ENCODE measurements at places on chromosomes 6 and 20.

GRCh38 chr20:46253391-46253790 lies 54.9 kb downstream of the CDH22 start:
- no peak for DNase-seq

- no peak for DNase-seq
These were observed 20.2 kb downstream of the HLA-DRA start for GRCh38 chr6:32459781-32460424.

DNA sequence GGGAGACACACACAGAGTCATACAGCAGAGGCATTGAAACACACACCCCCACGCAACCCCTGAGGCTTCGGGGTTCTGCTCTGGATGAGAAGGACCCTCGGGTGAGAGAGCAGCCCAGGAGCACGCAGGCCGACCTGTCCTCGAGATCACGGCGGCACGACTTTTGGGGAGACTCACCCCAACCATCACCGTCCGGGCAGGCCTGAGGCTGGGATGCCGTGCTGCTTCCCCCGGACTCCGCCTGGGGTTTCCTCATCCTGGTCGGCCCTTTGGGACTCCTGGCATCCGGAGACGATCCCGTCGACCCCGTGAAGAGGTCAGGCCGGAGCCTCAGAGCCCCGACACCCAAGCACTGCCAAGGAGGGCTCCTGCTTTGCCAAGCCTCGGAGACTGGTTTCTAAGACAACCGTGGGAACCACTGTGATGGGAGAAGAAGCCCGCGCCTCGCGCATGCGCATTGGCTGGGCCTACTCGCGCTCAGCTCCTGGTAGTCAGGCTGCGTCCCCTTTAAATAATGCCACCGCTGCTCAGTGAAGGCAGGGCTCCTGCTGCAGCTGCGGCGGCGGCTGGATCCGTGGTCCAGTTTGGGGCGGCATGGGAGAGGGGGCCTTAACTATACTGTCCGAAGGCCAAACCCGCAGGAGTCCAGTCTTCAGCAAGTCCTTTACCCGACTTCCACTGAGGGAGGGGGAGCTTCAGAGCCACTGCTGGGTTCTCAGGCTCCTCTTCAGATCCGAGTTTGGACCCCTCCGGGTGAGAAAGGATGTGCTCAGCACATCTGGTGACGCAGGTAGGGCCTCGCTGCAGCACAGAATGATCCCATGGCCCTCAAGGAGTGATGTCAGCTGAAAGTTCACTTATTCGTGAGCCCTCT lies 171.4 kb upstream of the ZNF337 start:
- DNase-seq, result peak; percentile 40

- DNase-seq, result no peak
These were observed 25.4 kb upstream of the FOXF2 start for GRCh38 chr6:1363729-1364572.

GRCh38 chr20:57951549-57951948 lies 241.7 kb upstream of the PMEPA1 start:
- DNase-seq, result no peak

GRCh38 chr6:71402096-71402495 lies 113.5 kb downstream of the OGFRL1 start:
- DNase-seq, result no peak

DNA sequence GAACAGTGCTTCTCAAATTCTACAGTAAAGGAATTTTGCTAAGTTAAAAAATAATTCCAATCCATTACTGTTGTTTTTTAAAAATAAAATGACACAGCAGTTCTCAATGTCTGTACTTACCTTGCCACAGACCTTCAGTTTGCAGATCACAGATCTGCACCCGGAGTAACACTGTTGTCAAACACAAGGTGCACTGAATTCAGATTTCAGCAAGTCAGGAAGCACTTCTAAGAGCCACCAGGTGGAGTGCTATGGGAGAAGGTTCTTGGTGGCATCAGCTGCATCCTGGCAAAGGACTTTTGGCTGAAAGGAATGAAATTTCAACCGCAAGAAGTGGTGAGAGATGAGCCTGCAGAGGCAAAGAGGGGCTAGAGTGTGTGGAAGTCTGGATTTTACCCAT lies 17.4 kb downstream of the RSPH4A start:
- no peak for DNase-seq

DNA sequence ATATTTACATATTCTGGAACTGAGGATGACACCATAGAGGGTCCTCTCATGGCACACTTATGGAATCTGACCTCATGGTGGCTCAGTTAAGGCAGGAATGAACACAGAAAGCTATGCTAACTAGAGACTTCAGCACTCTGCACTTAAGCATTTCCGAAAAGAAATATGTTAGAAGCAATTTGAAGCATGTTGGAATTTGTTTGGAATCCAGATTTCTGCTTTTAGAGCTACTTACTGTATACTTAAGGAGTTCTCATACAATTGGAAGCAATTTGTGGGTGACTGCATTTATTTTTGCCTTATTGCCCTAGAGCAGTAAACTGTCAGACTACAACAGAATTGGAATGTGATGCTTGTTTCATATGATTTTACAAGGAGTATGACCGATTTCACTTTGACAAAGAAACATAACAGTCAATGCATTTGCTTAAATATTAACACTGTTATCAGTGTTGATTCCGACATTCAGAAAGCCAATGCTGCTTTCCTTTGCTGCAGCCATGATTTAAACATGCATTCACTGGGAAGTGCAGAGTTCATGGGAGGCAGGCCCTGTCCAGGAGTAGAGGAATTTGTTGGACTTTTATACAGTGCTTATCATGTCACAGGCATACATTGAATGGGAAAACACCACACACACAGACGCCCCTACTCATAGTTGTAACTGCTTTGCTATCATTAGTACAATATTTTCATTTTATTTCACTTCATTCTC lies 244.4 kb downstream of the SAMD5 start:
- DNase-seq, result no peak

- no peak for DNase-seq
These were observed 23.5 kb downstream of the PLAGL2 start for GRCh38 chr20:32183947-32184635.

GRCh38 chr6:116159782-116160524 lies 34.0 kb upstream of the COL10A1 start:
- DNase-seq, result no peak

DNA sequence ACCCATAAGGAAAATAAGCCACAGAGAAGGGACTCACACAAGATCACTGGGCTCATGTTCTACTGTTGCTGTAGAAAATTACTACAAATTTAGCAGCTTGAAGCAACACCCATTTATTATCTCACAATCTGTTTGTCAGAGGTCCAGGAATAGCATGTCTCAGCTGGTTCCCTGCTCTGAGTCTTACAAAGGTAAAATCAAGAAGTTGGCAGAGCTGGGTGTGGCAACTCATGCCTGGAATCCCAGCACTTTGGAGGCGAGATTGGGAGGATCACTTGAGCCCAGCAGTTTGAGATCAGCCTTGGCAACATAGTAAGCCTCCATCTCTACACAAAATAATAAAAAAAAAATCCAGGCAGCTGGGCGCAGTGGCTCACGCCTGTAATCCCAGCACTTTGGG lies 28.5 kb upstream of the ZNF831 start:
- DNase-seq, result no peak

- no peak for DNase-seq
These were observed 191.0 kb upstream of the LRFN2 start for GRCh38 chr6:40778196-40778595.

DNA sequence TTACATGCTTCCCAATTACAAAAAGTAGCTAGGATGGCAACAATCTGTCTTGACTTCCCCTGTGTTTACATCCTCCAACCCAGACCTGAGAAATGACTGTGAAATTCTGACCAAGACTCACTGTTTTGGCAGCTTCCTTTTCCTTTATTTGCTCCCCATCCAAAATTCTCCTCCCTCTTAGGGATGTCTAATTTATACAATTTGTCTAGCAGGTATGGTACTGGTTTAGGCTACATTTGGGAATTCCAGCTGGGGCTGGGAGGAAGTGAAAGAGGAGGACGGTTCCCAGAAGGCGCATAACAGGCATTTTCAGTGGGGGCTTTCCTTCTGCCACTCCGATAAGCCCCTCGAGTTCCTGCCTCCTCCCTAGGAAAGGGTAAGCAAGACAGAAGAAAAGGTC lies 231.5 kb upstream of the BTBD3 start:
- no peak for DNase-seq
